ENCODE measurements at places on chromosomes 5 and 9.

- no peak for DNase-seq
Measured at GRCh38 chr9:28820741-28821140, 1247.5 kb upstream of the C9orf72 start.

DNA sequence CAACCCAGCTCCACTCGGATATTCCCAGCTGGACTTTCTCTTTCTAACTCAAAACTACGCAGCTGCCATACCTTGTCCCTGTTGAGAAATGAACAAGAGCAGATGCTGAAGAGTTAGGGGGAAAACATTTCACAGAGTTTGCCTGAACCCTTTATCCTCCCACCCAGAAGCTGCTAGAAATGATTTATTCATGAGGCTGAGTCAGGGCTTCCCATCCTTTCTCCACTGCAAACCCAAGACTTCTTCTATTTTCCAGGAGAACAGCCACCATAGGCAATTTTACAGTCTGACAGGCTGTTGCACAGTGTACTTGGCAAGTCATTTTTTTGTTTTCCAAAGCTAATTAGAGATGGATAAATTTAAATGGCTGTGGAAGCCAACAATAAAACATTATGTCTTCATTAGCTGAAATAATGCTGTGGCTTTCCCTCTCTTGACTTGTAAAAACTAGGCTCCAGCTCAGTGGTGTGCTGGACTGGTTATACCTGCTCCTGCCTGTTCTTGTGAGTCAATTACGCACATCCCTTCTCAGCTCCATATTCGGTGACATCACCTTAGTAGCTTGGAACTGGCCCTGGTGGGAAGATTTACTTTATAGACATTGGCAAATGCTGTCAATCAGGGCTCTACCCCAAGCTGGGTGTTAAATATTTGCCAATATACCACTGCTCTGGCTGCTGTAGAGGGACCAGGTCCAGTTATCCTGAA is 71.9 kb downstream of the KIF4B start:
- no peak for DNase-seq

DNA sequence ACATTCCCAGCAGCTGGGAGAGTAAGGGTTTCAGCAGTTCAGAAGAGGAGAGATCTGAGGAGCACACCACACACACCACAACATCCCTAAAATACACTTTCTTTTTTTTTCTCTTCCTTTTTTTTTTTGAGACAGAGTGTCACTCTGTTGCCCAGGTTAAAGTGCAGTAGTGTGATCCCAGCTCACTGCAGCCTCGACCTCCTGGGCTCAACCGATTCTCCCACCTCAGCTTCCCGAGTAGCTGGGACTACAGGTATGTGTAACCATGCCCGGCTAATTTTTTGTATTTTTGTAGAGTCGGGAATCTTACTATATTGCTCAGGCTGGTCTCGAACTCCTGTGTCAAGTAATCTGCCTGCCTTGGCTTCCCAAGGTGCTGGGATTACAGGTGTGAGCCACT is 9.7 kb upstream of the UBAP1 start:
- DNase-seq: no peak

DNA sequence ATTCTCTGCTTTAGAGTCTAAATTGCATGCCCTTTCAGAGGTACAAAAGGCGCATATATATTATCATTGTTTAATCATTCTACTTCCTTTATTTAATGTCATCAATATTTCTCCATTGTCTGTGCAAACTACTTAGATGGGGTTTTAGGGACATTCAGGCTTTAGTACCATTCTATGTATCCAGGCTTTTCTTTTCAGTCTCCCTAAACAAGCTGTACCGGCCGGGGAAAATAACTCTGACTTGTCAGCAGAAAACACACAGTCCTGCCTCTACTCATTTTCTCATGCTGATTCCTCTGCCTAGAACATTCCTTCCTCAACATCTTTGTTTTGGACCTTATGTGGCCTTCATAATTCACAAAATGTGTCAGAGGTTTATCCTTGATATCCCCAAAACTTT is 392.1 kb upstream of the DAB2 start:
- DNase-seq: no peak

- DNase-seq: peak; percentile 48
Measured at GRCh38 chr5:172177176-172177575, 10.8 kb downstream of the STK10 start.

GRCh38 chr9:21429191-21429590 is 11.0 kb upstream of the IFNA1 start:
- no peak for DNase-seq

GRCh38 chr5:151709109-151709735 is 22.5 kb upstream of the SPARC start:
- no peak for DNase-seq

DNA sequence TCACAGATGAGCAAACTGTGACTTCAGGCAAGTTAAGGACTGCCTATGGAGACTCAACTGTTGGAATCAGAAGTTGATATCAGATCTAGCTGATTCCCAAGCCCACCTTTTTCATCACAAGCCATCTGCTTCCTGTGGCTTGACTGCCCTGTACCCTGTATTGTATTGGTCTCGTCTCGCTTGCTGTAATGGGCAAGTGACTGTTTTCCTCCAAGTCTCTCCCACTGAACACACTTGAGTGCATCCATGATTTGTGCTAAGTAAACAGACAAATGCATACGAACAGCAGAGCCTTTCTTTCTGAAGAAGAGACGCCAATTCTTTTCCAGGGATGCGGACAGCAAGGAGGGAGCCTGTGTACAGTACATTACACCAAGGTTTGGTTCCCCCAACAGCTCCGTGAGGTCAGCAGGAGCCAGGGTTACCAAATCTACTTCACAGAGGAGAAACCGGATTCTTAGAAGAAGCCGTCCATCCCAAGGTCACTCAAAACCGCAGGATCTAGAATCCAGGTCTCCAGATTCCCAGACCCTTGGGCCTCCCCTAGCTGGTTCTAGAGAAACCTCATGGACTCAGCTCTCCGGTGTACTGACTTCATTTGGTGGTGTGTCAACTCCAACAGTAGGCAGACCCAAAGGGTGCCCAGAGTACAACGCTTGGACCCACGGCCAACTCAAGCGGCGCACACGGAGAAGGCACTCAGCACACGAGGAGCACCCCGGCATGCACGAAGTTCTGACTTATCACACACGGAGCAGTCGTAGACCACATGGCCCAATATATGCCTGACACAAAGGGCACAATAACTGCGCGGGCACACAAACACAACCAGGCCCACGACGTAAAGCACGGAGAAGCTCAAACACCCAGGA is 1.1 kb downstream of the BAG1 start:
- DNase-seq: peak; percentile 27

DNA sequence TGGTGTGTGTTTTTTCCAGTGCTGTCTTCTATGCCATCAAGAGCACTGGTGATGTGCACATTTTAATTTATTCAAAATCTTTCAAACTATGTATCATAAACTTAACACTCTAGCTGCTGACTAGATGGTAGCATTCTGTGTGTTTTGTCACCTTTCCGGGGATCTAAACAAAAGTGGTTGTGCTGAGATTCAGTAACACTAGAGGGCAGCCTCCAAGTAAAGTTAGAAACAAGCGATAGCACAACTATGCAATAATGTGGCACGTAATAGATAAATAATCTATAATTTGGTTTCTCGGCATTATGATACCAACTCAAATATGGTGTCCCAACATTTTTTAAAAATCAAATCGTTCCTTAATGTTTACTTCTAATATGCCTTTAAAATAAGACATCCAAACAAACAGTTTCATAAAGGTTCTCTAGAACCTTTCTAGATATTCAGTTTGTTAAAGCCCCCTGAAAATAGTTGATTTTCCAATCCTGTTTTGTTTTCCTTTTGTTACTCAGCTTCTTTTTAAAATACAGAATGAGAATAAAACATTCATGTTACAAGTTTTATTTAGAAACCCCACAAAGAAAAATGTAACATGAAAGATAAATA is 16.9 kb downstream of the SEMA6A start:
- DNase-seq: no peak

Data from CD14-positive monocyte (primary cell).